Psoas muscle (tissue), 8 donors: ENCODE measurements at places on chromosomes 13 and 19.

DNA sequence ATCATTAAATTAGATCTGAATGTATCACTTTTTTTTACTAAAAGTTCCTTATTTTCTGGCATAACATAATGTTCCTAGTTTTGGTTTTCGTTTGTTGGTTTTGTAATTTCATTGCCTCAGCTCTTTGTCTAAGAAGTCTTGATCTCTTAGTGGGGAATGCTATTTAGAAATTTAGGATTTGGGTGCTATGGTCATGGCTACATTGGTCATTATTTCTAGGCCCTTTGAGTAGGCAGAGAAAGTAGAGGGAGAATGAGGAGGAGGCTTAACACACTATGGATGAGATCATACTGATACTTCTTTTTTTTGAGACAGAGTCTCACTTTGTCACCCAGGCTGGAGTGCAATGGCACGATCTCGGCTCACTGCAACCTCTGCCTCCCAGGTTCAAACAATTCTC, 41.8 kb downstream of the PIBF1 start:
- DNase-seq = no peak

- DNase-seq = no peak
These were observed 14.7 kb downstream of the CDX2 start for GRCh38 chr13:27954406-27954851.

GRCh38 chr13:53142306-53142705, 113.7 kb downstream of the OLFM4 start:
- no peak for DNase-seq

GRCh38 chr19:54418030-54418929, 3.0 kb downstream of the TTYH1 start:
- no peak for DNase-seq

GRCh38 chr13:35600137-35600536, 123.6 kb upstream of the MAB21L1 start:
- no peak for DNase-seq

GRCh38 chr13:91297503-91297902, 50.0 kb upstream of the MIR17HG start:
- no peak for DNase-seq

DNA sequence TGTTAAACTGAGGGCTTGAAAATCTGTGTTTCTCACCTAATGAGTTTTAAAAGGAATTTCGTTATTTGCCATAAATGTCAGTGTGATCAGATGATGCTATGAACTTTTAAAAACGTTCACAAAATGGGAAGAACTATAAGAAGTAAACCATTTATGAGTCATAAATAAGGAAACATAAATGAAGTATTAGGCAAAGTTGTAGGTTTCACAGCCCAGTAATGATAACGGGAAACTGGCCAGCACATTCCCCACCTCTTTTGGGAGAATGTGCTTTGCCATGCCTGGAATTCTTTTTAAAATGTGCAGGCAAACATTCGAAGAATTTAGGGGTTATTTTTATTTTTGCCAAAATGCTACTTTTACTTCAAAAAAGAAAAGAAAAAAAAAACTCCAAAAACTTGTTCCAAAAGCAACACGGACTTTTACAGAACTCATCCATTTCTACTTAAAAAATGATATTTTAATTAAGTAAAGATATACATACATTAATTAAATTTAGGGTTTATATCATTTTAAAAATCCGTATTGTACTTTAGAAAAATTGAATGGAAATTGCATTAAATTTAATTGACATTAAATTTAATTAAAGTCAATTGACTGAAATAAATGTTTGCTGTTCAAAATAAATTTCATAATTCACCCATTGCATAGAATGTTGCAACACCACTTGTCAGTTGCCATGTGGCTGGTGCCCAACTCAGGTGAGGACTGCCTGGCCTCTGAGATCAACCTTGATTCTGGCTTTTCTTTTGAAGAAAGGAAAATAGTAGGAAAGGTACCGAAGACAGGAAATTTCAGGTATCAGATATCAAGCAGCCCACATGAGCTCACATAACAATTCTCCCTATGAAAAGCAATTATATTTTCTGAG, 1198.5 kb downstream of the EFNB2 start:
- DNase-seq = no peak
